ENCODE measurements at places on chromosomes 7 and 10. TPM values are rescaled to one million over a fixed set of nuclear protein-coding genes. Genes with fewer than 3 reads are reported as not detected.

PLCE1 gene
- total RNA-seq: 1.0 TPM

PARP12 gene
- total RNA-seq: 75.4 TPM

DNA sequence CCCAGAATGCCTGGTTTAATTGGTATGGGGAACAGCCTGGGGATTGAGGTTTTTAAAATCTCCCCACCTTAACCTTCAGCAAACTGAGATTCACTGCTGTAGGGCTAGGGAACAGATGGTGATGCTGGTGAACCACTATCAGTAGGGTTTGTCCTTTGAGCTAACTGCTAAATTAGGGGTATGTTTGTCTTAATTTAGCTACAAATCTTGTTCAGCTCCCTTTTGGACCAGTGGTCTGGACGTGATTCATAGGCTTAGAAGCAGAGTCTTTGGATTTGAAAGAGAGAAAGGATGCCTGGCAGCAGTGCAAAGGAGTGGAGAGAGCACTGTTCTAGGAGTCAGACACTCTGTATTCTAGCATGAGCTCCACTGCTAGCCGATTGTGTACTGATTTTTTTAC, 2.8 kb downstream of the HDAC9 start:
- DNase-seq: no peak

- no peak for DNase-seq
These were observed 2.7 kb downstream of the KCNMA1 start for GRCh38 chr10:77634939-77635338.

NKX1-2 gene
- total RNA-seq: not detected

GRCh38 chr10:118028619-118029018, 18.1 kb downstream of the RAB11FIP2 start:
- no peak for DNase-seq

DNA sequence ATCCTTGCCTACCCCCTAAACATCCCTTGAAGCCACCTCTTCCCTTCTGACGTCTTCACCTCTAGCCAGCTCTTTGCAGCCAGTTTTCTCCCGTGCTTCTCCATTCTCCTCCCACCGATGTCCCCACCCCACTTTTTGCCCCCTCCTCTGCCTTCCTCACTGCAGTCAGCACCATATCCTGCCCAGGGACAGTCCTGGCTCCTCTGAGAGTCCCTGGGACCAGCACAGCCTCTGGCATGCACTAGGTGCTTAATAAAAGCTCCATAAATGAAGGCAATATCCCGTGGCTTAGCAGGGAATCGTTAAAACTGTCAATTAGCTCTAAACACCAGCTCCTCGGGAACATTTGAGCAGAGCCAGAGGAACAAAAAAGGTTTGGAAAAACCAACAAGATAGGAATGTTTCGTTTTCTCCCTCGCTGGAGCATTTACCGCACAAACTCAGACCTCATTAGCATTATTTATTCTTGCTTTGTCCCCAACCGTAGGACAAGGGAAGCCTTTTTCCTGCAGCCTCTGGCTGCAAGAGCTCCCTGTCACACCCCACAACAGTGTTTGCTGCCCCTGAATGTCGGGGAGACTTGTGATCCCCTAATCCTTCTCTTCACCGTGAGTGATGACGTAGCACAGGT, 16.1 kb downstream of the MYL10 start:
- no peak for DNase-seq

DNA sequence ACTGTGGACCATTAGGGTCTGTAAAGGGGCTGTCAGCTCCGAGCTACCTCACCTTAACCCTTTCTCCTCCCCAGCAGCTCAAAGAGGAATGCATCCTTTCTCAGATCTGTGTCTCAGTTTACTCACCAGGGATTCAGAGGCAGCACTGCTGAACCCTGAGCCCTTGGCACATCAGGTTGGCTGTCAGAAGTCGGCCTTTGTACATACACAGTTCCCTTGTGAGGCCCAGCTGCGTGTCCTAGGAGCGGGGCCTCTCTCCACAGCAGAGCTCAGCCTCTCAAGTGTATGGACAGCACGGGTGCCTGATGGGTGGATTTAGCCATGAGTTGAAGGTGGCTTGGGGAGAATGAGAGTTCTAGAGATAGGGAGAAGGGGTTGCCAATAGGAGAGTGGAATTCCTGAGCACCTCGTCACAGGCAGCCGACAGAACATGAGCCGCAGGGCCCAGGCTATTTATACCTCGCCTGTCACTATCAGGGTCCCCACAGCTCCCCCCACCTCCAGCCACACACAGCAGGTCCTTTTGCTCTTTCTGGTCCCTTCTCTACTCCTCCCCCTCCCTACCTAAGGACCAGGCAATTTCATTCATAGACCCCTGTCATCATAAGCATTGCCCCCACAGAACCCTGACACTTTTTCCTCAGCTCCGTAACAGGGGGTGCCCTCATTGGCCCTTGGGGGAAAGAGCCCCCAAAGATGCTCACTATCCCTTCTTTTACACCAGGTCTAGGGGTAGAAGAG, 2.1 kb upstream of the FLNC start:
- no peak for DNase-seq

- DNase-seq: peak; percentile 45
These were observed 177.9 kb downstream of the SKAP2 start for GRCh38 chr7:26686448-26686981.

DNA sequence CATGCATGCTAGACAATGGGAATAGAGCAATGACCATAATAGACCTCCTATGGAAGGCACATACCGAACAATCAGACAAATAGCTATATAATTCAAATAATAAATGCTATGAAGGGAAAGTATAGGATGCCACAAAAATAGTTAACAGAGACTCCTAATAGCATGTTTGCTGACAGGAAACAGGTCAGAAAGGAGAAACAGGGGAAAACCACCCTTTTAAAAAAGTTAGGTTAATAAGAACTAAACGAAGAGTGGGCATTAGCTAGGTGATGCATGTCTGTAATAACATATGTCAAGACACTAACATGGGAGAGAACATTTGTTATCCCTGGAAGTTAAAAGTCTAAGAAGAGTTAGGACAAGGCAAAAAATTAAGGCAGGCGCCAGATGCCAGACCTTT, 58.9 kb downstream of the ABI1 start:
- DNase-seq: no peak

DNA sequence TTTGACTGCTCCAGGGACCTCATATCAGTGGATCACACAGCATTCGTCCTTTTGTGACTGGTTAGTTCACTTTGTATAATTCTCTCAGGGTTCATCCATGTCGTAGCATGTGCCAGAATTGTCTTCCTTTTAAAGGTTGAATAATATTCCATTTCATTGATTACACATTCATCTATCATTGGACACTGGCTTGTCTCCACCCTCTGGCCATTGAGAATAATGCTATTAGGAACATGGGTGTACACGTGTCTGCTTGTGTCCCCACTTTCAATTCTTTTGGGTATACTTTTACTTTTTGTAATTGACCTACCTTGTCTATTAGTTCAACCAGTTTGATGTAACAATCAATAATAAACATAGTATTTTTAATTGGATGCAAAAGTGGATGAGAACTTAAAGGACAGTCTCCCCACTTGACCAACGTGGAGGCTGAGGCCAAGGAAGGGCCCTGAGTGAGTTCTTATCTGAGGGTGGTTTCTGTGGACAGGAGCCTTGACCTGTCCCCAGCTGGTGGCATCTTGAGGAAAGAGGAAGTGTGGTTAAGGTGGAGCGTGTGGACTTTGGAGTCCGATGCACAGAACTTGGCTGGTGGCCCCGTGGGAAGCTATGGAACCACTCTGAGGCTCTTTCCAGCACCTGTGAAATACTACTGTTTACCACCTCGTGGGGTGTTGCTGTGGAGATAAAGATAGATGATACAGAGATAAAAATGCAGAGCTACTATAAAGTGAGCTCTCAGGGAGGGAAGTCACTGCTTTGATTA, 16.6 kb downstream of the WDFY4 start:
- DNase-seq: no peak

GRCh38 chr10:99927721-99928280, 81.9 kb downstream of the DNMBP start:
- DNase-seq: peak; percentile 54

Measured in dermis microvascular lymphatic vessel endothelial cell (primary cell).